Fibroblast of villous mesenchyme (primary cell): ENCODE measurements at places on chromosomes 5 and 9. TPM values are rescaled to one million over a fixed set of nuclear protein-coding genes. Genes with fewer than 3 reads are reported as not detected.

Gene WNT8A
- not detected in 2 replicates for total RNA-seq

Gene P4HA2
- total RNA-seq = 161 and 191 TPM in 2 replicates

Gene ANXA2R
- total RNA-seq = 2.9 and 3.9 TPM in 2 replicates

Gene CBY3
- total RNA-seq = 0.32 TPM in 1 of 2 replicates, not detected in the other

Gene GDA
- 0.97 and 4.3 TPM in 2 replicates for total RNA-seq

Gene FABP6
- total RNA-seq = not detected in 2 replicates

Gene LEAP2
- total RNA-seq = under 0.01 and 0.32 TPM in 2 replicates
